ENCODE measurements at places on chromosomes 3 and 15.

DNA sequence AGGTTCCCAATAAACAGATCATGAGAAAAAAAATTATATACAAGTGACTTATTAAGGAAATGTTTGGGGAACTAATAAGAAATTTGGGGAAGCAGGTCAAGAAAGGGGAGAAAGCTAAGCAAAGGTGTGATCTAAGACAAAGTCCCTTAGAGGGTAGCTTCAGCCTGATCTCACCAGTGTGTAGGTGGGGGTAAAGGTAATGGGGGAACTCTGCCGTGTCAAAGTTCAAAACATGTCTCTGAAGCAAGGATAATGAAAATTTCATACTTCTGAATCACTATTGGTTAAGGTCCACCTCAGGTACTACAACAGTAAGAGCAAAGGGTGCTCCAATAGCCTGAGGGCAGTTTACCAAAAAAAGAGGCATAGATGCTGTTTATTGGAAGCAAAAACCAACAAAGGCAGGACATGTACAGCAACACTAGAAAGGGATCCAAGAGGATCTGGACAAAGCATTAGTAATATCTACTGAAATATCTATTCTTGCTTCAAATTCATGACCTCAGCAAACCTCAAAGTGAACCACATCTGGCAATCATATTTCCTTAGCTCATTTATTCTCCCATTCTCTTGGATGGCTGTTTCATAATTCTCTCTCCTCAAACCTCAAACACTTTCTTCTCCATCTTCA is 6.9 kb downstream of the ACAD11 start:
- DNase-seq: no peak

- peak; percentile 63 for DNase-seq
Observed at GRCh38 chr3:12553921-12554391, 2.9 kb upstream of the MKRN2 start.

GRCh38 chr15:101004500-101004899 is 85.3 kb downstream of the LRRK1 start:
- DNase-seq: no peak

DNA sequence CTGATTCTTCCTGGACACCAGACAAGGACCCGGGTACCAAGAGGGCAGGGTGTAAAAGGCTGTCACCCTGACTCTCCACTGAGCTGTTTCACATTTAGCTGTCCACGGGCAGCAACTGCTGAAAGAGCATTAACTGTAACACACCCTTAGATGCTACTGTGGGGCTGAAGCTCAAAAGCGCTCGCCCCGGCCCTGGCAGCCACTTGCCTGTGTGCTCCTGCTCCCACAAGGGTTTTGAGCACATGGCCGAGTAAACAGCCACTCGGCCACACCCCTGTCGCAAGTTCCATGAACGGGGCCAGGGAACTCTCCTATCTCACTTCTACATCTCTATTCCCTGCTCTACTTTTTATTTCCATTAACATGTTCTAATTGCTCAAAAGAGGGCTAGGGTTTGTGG is 421.7 kb downstream of the TUSC7 start:
- DNase-seq: no peak

DNA sequence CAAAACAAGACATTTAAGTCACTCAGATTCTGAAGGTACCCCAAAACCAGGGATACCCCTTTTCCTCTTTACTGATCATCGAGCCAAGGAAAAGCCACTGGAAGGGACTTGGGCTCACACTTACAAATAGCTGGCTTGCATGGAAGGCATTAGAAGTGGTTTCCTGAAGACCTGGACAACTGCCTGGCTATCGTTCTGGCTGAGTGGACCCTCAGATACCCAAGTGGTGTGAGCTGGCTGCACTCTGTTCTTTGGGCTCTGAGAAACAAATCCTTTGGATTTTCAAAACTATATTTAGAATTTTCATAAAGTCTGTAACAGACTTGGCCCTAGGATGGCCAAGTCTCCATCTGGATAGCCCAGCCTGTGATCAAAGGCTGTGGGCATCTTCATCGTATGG is 110.1 kb upstream of the CTDSPL start:
- DNase-seq: no peak

DNA sequence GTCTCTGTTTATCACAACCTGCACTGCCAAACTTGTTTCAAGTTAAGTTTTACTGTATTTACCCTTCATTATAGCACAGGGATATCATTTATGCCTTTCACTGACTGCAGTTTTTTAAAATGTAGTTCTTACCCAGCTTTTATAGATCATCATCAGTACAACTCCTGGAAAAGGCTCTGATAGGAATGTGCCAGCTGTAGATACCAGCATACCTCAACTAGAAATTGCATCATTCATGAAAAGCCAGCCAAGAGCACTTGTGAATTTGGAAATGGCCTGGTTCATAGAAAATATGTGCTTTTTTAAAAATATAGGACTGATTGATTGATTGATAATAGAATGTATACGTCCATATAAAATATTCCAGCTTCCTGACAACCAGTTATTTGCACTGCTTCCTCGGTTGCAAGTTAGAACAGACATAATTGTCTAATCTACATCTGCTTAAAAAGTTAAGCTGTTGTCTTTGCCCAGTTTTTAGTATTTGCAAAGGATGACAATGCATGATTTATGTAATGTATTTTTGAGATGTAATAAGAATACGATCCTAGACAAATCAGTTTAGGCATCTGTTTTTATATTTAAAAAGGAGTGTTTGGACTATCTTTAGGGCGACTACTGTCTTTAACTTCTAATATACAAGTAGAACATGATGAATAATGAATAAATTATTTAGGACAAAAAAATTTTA is 58.5 kb downstream of the DCUN1D1 start:
- DNase-seq: peak; percentile 58

DNA sequence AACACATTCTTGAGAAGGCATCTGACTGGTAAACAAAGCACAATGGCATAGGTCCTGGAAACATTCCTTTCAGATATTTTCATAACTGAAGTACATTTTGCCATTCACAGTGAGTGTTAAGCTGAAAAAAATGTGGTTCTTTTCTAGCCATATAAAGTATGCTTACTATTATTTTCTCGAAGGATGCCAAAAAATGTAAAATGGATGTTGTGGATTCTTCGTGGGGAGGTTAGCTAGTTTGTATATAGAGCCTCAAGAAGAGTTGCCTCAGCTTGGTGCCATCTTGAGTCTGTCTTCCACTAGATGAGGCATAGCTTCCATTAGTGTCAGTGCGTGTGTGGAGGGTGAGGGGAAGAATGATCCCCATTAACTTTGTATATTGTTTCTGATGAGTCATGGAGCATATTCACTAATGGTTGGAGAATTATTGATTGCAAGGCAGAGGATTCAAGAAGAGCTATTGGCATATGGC is 4.1 kb downstream of the MBNL1 start:
- peak; percentile 64 for DNase-seq

- no peak for DNase-seq
Observed at GRCh38 chr3:158702815-158703481, 29.3 kb downstream of the RARRES1 start.
